ENCODE measurements at places on chromosomes 13 and 19.

DNA sequence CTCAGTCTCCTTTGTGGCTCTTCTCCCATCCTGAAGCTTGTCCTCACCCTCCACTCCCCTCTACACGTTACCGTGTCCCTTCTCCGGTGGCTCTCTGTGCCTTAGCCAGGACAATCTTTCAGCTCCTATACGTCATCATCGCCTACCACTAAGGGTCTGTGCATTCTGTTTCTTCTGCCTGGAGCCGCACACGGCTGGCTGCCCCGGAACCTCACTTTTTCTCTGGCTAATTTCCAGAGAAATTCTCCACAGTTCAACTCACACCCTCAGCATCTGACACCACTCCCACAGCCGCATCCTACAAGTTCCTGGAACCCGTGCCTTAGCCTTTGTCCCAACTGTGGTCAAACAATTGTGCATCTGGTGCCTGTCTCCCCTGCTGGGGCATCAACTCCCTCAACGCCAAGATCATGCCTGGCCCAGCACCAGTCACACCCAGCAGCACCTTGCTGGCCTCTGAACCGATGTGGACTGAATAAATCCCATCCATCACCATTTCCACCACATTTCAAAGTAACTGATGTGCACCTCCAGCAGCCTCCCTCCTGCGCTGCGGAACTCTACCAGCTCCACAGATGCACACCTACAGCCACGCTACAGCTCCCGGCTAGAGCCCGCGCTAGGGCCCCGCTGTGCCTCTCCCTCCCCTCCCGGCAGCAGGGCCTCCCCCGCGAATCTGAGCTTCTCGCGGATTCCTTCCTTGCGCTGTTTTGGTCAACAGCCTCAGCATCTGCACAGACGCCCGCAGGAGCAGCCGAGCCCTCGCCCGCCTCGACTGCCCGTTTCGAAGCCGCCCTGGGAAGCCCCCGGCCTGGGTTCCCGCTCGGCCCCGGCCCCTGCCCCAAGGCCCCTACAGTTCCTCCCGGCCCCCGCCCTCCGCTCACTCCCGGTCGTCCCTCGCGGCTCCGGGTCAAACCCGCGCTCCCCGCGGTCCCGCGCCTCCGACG, 689 bp downstream of the DCUN1D2 start:
- DNase-seq = no peak

GRCh38 chr13:31209172-31209840, 9.5 kb downstream of the B3GLCT start:
- DNase-seq = peak; percentile 100

DNA sequence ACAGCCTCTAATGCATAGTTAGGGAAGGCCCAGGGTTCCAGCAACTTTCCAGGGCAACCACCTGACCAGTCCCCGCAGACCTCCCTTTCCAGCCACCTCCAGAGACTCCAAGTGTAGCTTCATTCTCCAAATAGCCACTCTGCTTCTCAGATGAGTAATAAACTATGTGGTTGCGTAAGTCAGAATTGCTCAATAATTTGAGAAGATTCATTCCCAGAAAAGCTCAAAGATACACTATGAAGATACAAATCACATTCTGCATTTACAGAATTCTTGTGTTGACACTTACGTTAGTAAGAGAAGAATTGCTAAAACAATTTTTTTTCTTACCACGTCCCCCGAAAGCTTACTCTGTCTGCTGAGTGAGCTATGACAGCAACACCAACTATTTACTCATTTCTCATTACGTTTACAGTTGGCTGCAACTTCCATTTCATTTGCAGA, 8.2 kb upstream of the LATS2 start:
- DNase-seq = no peak

DNA sequence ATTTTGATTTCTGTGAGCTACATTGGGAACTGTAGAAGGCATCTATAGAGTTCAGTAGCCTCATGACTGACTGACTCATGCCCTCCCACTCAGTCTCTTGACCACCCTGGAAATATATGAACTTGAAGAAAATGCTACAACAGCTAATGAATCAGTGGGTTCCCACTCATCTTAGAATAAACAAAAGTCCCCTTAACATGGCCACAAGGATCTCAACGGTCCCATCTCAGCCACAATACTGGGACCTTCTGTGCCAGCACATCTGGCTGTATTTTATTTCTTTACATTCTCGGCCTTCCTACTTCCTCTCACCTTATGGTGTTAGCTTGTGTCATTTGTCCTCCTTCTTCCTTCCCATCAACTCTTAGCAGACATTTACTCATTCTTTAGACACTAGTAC, 619.8 kb downstream of the DCT start:
- no peak for DNase-seq

DNA sequence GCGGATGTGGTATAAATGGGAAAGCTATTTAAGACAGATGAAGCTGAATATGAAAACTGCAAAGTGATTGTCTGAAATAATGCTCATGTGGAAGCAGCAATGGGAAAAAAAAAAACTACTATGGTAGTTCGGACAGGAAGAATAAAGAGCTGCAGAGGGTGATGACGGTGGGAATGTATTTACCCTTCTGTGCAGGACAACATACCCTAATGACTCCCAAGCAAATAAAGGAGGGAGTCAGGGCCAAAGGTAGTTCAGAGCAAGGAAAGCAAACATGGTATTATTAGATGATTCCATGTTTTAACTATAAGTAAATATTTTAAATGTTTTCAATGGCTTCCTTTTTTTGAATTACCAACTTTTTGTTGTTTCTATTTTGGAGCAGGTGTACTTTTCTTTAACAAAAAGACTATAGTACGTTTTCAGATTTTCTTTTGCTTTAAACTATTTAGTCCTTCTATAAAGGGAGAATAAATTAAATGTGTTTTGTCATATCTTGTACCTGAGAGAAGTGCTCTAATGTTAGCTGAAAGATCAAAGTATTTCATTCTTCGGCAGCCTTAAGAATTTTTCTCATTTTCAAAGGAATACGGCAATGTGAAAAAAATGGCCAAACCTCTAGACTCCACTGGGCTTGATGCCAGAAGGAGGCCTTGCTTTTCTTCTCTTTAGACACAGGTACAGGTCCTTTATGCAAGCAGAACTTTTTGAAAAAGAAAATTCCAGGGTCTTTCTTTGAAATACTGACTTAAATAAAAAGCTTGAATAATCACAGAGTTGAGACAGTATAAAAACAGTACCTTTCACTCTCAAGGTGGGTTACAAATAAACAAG, 67.8 kb upstream of the ZDHHC20 start:
- DNase-seq = no peak

- DNase-seq = peak; percentile 22
These were observed 81.1 kb downstream of the CHST8 start for GRCh38 chr19:33702606-33703437.

DNA sequence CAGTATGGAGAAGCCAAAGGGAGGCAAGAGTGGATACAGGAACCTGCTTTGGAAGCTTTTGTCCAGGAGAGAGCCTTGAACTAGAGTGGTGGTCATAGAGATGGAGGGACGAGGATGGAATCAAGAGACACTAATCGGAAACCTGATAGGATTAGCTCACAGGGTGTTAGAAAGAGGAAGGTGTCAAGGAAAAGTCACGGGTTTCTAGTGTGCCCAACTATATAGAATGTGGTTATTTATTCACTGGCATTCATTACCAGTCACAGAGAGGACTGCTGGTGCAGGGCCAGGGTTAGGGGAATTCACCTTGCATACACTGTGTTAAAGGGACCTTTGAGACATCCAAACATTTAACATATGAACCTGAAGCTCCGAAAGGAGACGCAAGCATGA, 43.4 kb upstream of the URAD start:
- DNase-seq = no peak

DNA sequence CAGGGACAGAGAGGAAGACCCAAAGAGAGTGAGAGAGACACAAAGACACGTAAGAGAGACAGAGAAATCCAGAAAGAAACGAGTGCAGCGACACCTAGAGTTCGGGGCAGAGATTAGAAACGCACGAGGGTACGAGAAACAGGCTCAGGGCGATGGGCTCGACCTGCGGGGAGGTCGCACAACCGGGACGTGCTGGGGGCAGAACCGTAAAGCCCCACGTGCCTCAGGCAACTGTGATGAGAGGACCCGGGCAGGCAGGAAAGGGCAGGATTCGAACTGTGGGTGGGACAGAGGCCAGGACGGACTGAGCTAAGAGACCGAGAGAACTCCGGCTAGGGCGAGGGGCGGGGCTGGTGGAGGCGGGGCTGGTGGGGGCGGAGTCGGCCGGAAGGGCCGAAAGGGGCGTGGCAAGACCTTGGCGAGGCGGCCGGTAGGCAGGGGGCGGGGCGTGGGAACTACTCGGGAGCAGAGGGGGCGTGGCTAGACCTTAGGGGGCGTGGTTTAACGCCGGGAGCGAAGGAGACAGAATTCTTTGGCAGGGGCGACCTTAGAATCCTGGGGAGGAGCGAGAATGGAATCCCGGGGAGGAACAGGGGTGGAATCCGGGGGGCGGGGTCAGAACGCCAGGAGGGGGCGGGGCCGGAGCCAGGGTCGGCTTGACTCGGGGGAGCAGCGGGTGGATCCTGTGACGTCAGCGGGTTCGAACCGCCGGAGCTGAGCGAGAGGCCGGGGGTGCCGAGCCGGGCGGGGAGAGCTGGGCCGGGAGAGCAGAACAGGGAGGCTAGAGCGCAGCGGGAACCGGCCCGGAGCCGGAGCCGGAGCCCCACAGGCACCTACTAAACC, at the start of gene NECTIN2:
TSS of gene NECTIN2 (plus strand) at position 686 of the 843 bp plus-strand sequence. CDS start 229 bp downstream, outside the sequence.
- peak; percentile 78 for DNase-seq

DNA sequence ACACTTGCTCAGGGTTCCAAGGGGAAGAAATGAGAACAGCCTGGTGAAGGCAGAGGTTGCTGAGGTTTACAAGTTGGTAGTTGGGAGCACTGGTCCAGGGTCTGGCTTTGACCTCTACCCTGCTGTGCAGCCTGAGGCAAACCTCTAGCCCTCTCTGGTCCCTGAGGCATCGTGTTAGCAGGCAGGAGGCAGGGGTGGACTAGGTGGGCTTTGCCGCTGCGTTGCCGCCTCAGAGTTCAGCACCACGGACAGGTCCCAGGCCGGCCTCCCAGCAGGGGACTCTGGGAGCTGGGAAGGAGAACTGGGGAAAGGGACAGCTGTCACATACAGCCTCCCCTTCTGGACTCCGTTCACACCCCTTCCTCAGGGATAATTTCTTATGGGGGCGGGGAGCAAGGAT, 3.1 kb downstream of the NCAN start:
- no peak for DNase-seq

GRCh38 chr19:33098055-33098534, 17.1 kb downstream of the GPATCH1 start:
- DNase-seq = no peak

DNA sequence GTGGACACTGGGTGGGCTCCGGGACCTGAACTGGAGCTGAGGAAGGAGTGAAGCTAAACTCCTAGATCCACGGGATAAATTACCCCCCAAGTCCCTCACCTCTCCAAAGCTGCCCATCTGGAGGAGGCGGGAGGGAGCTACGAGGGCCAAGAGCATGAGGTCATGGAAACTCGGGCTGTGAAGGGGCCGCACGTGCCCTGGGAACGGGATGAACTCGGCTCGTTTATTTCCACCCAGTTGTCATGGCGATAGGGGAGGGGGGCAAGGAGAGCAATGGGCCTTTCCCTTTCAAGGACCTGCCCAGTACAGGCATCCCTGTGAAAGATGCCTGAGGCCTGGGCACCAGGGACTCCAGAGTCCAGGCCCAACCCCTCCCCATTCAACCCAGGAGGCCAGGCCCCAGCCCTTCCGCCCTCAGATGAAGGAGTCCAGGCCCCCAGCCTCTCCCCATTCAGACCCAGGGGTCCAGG, 3.8 kb downstream of the PPP1R12C start:
- DNase-seq = peak; percentile 50

- no peak for DNase-seq
These were observed 4.0 kb downstream of the MRPL54 start for GRCh38 chr19:3766520-3766919.

- DNase-seq = peak; percentile 98
These were observed 1.1 kb upstream of the CALR start for GRCh38 chr19:12937093-12937926.

DNA sequence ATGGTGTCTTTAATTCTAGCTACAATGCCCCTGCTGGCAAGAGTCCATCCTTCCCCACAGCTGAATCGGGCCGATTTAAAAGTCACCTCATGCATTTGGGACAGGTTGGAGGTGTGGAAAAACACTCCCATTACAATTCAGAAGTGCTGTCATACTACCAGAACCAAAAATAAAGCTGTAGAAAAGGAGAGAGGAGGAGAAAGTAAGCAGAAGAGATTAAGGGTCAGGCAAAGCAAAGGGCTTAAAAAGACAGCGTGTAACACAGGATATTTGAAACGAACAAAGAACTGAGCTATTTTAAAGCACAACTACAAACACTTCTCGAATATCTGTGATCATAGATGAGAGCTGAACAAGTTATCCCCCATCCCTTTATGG, 90.4 kb downstream of the FGF14 start:
- no peak for DNase-seq

GRCh38 chr13:113947311-113948033, 26.4 kb downstream of the C13orf46 start:
- DNase-seq = peak; percentile 3

GRCh38 chr13:110894086-110894485, 20.8 kb downstream of the ANKRD10 start:
- DNase-seq = no peak

DNA sequence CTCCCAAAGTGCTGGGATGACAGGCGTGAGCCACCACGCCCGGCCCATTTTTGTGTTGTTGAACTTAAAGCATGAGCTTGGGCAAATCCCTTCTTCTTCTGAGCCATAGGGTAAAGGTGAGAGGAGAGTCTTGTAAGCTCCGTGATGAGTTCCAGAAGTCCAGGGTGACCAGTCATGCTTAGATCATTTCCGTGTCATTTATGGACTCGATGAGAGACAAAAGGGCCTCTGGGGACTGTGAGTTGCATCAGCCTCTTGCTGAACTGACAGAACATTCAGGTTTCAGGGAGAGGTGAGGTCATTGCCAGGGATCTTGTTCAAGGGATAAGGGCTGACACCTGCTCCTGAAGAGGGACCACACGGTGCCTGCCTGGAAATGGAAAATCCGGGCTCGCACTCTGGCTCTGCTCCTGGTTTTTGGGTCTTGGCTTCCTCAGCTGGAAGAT, 53.6 kb downstream of the GADD45B start:
- DNase-seq = no peak

DNA sequence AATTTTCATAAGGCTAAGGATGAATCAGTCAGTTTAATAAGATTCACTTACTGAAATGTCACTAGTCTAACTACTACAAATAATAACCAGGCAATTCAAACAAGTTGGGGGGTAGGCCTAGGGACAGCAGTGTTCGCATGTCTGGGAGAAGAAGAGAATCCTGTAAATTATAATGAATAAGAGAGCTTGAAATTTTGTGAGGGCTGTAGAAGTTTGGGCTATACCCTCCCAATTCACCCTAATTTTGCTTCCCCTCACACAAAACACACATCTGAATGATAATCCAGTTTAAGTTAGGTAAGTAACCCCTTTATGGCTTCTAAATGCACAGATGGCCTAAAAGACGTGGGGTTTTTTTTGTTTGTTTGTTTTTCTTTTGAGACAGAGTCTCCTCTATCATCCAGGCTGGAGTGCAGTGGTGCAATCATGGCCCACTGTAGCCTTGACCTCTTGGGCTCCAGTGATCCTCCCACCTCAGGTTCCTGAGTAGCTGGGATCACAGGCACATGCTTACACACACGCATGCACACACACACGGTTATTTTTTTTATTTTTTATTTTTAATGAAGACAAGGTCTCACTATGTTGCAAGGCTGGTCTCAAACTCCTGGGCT, 69.9 kb downstream of the TBC1D4 start:
- no peak for DNase-seq

All from NCI-H524 (cell line).